ENCODE measurements at places on chromosomes 11 and 22.

- DNase-seq = peak; percentile 40
Observed at GRCh38 chr22:36184433-36185025, 17.1 kb downstream of the APOL4 start.

- no peak for DNase-seq
Observed at GRCh38 chr11:130997278-130997677, 81.0 kb upstream of the SNX19 start.

GRCh38 chr11:2724653-2725367 is 25.0 kb upstream of the KCNQ1OT1 start:
- DNase-seq = peak; percentile 84

- DNase-seq = no peak
Observed at GRCh38 chr11:120012245-120012644, 125.7 kb downstream of the TRIM29 start.

DNA sequence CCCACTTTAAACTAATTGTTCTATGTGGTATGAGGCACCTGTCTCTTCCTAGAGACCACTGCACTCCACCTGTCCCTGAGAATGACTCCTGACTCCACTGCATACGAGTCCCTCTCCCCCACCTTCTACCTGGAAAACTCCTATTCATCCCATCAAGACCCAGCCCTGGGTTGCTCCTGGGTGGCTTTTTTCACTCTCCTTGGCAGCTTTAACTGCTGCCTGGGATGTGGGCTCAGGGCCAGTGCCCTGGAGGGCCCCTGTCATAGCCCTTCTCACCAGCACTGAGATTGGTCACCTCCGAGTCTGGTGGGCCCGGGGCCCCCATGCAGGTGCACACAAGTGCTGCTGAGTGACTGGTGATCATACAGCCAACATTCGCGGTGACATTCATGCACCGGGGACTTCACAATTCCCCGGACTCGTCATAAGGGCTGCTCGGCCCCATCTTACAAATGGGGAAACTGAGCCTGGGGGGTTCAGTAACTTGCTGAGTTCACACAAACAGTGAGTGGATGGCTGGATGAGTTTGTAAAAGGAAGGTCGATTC is 25.9 kb upstream of the TOLLIP start:
- DNase-seq = no peak
